Upper lobe of left lung (tissue), 6 donors: ENCODE measurements at places on chromosomes 5 and 9. TPM values are rescaled to one million over a fixed set of nuclear protein-coding genes. Genes with fewer than 3 reads are reported as not detected.

GRCh38 chr5:15785531-15785981 is 285.6 kb downstream of the FBXL7 start:
- H3K4me3 ChIP-seq, result no peak overlapping the region
- DNase-seq, result no peak
- no peaks in the 10 kb centered on the region for H3K4me1 ChIP-seq
- H3K36me3 ChIP-seq, result no peaks in the 10 kb centered on the region
- H3K27ac ChIP-seq, result no peak overlapping the region
- no peaks in the 10 kb centered on the region for H3K27me3 ChIP-seq

- H3K27ac ChIP-seq, result peak overlapping the region; percentile 79
- no peak overlapping the region for H3K4me3 ChIP-seq
- H3K36me3 ChIP-seq, result no peaks in the 10 kb centered on the region
- H3K27me3 ChIP-seq, result no peaks in the 10 kb centered on the region
Observed at GRCh38 chr9:94926431-94926800, 199.9 kb downstream of the AOPEP start.

GRCh38 chr9:25678147-25678666 is at the start of gene TUSC1:
TUSC1 (minus strand) TSS chr9:25678444; CDS start chr9:25678312, 132 bp downstream.
- H3K27ac ChIP-seq, result peak within 1 kb of the TSS; percentile 96
- H3K27me3 ChIP-seq, result no peaks in the 10 kb centered on the region
- DNase-seq, result peak; percentile 96
- peaks cover 6% of the 10 kb centered on the region for H3K4me1 ChIP-seq
- H3K36me3 ChIP-seq, result no peaks in the 10 kb centered on the region

- H3K27ac ChIP-seq, result no peak overlapping the region
- H3K4me1 ChIP-seq, result peaks cover 19% of the 10 kb centered on the region
- H3K4me3 ChIP-seq, result peak overlapping the region; percentile 79
- peaks cover 14% of the 10 kb centered on the region for H3K36me3 ChIP-seq
- no peaks in the 10 kb centered on the region for H3K27me3 ChIP-seq
Observed at GRCh38 chr5:34916518-34916917, 1.0 kb downstream of the BRIX1 start.

DNA sequence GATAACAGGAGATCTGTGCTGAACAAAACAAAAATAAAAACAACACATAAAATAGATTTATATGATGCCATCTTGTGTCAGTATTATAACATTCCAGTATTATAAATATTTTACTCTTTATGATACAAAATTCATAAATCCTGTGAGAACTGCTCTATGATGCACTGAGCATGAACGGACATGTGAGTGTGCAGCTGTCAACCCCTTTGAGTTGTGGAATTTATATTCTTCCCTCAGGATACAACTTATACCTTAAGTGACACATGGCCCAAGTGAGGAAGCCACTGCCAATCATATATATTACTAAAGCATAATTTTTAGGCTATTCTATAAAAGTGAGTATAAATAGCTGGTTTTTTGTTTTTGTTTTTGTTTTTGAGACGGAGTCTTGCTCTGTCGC is 116.0 kb upstream of the OR13F1 start:
- H3K27ac ChIP-seq, result no peak overlapping the region
- H3K4me1 ChIP-seq, result no peaks in the 10 kb centered on the region
- H3K27me3 ChIP-seq, result no peaks in the 10 kb centered on the region
- no peaks in the 10 kb centered on the region for H3K36me3 ChIP-seq
- DNase-seq, result no peak

- no peaks in the 10 kb centered on the region for H3K27me3 ChIP-seq
- no peak for DNase-seq
- H3K27ac ChIP-seq, result no peak overlapping the region
- H3K36me3 ChIP-seq, result no peaks in the 10 kb centered on the region
- H3K4me1 ChIP-seq, result no peaks in the 10 kb centered on the region
Observed at GRCh38 chr9:103899866-103900265, 194.2 kb upstream of the SMC2 start.

- H3K27ac ChIP-seq, result no peak overlapping the region
- no peaks in the 10 kb centered on the region for H3K27me3 ChIP-seq
- no peaks in the 10 kb centered on the region for H3K36me3 ChIP-seq
- peaks cover 4% of the 10 kb centered on the region for H3K4me1 ChIP-seq
- no peak for DNase-seq
Observed at GRCh38 chr5:142420561-142421227, 95.9 kb upstream of the SPRY4 start.

DNA sequence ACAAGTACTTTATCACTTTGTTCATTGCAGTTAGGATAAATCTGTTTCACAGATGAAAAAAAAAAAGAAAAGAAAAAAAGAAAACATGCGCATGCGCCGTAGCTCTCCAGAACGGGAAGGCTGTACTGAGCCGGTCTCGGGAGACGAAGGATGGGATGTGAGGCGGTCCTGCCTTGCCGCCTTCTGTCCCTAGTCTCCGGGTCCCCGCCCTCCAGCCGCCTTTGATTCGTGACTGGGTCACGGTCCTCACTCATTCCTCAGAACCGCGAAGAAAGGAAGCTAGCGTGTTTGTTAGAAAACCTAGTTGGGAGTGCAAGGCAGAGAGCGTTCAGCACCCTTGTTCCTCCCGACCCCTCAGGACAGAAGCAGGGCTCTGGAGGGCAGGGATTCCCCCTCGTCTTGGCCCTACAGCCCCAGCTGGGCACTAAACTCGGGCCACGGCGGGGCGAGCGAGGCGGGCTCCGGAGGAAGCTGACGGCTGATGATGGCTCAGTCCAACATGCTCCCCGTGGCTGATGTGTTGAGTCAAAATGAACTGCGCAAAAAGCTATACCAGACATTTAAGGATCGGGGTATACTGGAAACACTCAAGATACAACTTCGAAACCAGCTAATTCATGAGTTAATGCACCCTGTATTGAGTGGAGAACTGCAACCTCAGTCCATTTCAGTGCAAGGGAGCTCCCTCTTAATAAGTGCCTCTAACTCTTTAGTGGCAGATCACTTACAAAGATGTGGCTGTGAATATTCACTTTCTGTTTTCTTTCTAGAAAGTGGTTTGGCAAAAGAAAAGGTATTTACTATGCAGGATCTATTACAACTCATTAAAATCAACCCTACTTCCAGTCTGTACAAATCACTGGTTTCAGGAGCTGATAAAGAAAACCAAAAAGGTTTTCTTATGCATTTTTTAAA is 40.0 kb downstream of the CPLANE1 start:
- H3K27me3 ChIP-seq, result no peaks in the 10 kb centered on the region
- no peak overlapping the region for H3K4me3 ChIP-seq
- no peak overlapping the region for H3K27ac ChIP-seq

DNA sequence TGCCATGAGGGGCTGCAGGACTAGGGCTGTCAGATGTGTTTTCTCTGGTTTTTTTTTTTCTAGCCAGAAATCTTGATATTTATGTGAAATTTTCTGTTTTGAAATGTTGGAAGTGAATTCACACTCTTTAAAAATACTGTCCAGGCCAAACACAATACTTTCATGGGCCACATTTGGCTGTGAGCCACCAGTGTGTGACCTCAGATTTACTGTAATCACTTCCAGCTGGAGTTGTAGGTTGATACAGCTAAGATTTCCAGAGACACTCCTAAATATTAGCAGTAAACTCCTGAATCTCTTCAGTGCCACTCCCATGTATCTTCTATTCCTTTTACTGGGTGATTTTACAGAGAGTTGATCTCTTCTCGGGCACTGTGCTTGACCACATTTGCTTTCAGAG is 92.2 kb upstream of the CKMT2 start:
- H3K4me3 ChIP-seq, result no peak overlapping the region
- no peak overlapping the region for H3K27ac ChIP-seq
- H3K4me1 ChIP-seq, result no peaks in the 10 kb centered on the region
- H3K36me3 ChIP-seq, result no peaks in the 10 kb centered on the region
- no peaks in the 10 kb centered on the region for H3K27me3 ChIP-seq

GRCh38 chr5:32506799-32507198 is 62.3 kb upstream of the ZFR start:
- H3K27ac ChIP-seq, result no peak overlapping the region
- peaks cover 15% of the 10 kb centered on the region for H3K4me1 ChIP-seq
- H3K4me3 ChIP-seq, result no peak overlapping the region
- no peaks in the 10 kb centered on the region for H3K27me3 ChIP-seq
- DNase-seq, result no peak

DNA sequence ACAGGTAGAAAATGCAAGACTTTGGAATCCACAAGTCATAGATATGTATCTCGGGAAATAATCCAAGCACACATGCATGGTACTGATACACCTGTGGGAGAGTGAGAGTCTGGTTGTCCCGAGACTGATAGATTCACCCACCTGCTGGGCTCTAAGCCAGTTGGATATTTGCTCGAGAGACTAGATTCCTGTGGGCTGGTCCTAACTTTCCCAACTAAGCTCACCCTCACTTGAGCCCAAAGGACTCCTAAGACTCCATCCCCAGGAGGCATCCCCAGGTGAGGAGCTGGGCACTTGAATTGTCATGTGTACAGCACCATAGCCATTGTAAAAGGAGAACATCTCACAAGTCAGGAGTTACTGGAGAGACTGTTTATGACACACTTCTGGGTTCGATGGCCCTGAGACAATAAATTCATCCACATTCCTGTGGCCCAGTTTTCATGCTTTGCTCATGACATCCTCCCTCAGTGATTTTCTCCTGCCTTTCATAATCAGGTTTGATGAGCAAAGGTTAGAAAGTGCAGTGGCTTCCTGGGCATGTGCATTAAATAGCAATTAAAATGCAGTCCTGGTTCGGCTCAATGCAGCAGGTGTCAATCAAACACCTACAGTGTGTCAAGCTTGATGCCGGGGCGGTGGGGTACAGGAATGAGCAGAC is 18.1 kb downstream of the SLC1A1 start:
- H3K27ac ChIP-seq, result no peak overlapping the region
- no peaks in the 10 kb centered on the region for H3K4me1 ChIP-seq
- H3K36me3 ChIP-seq, result no peaks in the 10 kb centered on the region
- no peaks in the 10 kb centered on the region for H3K27me3 ChIP-seq
- H3K4me3 ChIP-seq, result no peak overlapping the region

GRCh38 chr9:7363777-7364477 is 435.7 kb downstream of the DMAC1 start:
- H3K4me3 ChIP-seq, result no peak overlapping the region
- H3K27me3 ChIP-seq, result no peaks in the 10 kb centered on the region
- DNase-seq, result no peak
- no peak overlapping the region for H3K27ac ChIP-seq
- H3K4me1 ChIP-seq, result peaks cover 9% of the 10 kb centered on the region

DNA sequence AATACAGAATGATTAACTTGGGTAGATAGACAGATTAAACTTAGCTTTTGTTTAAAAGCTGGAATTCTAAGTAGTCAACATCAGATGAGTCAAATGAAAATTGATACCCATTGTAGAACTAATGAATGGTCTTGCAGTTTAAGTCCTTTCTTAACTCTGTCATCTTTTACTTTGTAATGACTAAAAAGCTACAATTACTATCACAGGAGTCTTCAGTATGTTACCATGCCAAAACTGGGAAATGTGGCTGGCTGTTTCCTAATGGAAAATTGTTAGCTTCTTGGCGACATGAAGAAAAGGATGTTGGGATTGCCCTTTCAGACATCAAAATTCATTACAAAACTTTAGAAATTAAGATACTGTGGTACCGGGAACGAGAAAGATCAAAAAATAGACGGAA is 20.2 kb upstream of the ANXA1 start:
- H3K27ac ChIP-seq, result peak overlapping the region; percentile 87
- H3K36me3 ChIP-seq, result no peaks in the 10 kb centered on the region
- H3K4me3 ChIP-seq, result no peak overlapping the region
- DNase-seq, result no peak
- no peaks in the 10 kb centered on the region for H3K27me3 ChIP-seq
- peaks cover 16% of the 10 kb centered on the region for H3K4me1 ChIP-seq

DNA sequence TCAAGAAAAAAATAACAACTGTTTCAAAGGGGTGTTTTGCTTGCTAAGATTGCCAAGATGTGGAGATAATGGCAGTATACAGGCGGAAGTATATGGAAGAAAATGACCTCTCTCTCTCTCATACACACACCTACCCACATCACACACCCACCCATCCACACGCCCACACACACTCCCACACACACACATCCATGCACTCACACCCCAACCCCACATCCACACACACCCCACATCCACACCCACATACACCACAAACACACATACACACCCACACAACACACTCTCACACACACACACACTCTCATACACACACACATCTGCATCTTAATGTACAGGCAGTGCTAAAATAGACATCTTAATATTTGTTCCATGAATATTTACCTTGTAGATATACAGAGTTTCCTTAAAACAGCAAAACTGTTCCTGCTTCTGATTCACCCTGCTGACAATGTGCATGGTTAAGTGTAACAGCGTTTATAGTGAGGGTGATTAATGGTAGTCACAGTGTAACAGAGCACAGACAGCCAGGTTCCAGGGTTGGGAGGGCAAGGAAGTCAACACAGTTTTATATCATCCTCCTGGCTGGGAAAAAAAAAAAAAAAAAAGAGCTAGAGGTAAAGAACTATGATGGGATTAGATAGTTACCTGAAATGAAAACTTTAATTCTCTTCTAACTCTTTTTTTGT is 8.3 kb downstream of the BHMT2 start:
- no peaks in the 10 kb centered on the region for H3K36me3 ChIP-seq
- no peaks in the 10 kb centered on the region for H3K4me1 ChIP-seq
- H3K27ac ChIP-seq, result no peak overlapping the region
- no peak for DNase-seq
- no peaks in the 10 kb centered on the region for H3K27me3 ChIP-seq

- no peak overlapping the region for H3K4me3 ChIP-seq
- no peak for DNase-seq
- H3K36me3 ChIP-seq, result no peaks in the 10 kb centered on the region
Observed at GRCh38 chr9:116238225-116238624, 84.6 kb downstream of the PAPPA start.

GRCh38 chr9:26171691-26172090 is 493.4 kb upstream of the TUSC1 start:
- H3K27ac ChIP-seq, result no peak overlapping the region
- no peaks in the 10 kb centered on the region for H3K27me3 ChIP-seq
- no peak for DNase-seq
- H3K4me3 ChIP-seq, result no peak overlapping the region
- H3K4me1 ChIP-seq, result no peaks in the 10 kb centered on the region

- H3K36me3 ChIP-seq, result no peaks in the 10 kb centered on the region
- no peaks in the 10 kb centered on the region for H3K27me3 ChIP-seq
- no peak overlapping the region for H3K27ac ChIP-seq
- DNase-seq, result no peak
- H3K4me1 ChIP-seq, result peaks cover 14% of the 10 kb centered on the region
Observed at GRCh38 chr5:177501874-177502678, 4.7 kb upstream of the PDLIM7 start.

DNA sequence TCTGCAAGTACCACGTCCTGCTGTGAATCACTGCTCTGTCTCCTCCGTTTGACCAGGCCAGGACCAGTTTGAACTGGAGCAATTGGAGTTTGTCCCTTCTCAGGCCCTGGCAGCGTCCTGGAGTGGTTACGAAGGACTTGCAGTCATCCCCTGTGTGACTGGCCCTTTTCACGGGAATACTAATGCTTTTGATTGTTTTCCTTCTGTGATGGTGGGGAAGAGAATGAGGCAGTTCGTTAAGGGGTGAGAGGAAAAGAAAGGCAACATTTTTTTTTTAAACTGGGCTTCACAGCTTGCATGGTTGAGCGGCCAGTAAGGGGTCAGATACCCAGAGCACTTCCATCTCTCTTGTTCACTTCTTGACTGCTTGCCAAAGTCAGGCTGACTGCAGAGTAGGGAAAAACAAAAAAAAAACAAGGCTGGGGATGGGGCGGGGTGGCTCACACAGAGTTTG is 153.5 kb upstream of the STK32A start:
- no peaks in the 10 kb centered on the region for H3K27me3 ChIP-seq
- no peak overlapping the region for H3K27ac ChIP-seq
- no peak for DNase-seq
- no peak overlapping the region for H3K4me3 ChIP-seq
- no peaks in the 10 kb centered on the region for H3K36me3 ChIP-seq

The CTSV gene
- total RNA-seq, result not detected

The PLEKHG4B gene
- total RNA-seq, result 4.0 TPM

The HTR4 gene
- not detected for total RNA-seq

The AKNA gene
- 48.8 TPM for total RNA-seq

The SYNPO gene
- 61.3 TPM for total RNA-seq

The MARVELD2 gene
- total RNA-seq, result 12.5 TPM

The DUSP1 gene
- total RNA-seq, result 603 TPM

The C5orf58 gene
- not detected for total RNA-seq

The AHRR gene
- 1.3 TPM for total RNA-seq

The IL5 gene
- total RNA-seq, result not detected
